ENCODE measurements at places on chromosomes 7 and 10. TPM values are rescaled to one million over a fixed set of nuclear protein-coding genes. Genes with fewer than 3 reads are reported as not detected.

GRCh38 chr7:29527505-29528108, 36.0 kb upstream of the PRR15 start:
- no peak for DNase-seq

TMEM72 gene
- 0.27 TPM for total RNA-seq

PIK3CG gene
- total RNA-seq = 1.9 TPM

GRCh38 chr10:30736685-30737232, 107.2 kb upstream of the LYZL2 start:
- no peak for DNase-seq

DNA sequence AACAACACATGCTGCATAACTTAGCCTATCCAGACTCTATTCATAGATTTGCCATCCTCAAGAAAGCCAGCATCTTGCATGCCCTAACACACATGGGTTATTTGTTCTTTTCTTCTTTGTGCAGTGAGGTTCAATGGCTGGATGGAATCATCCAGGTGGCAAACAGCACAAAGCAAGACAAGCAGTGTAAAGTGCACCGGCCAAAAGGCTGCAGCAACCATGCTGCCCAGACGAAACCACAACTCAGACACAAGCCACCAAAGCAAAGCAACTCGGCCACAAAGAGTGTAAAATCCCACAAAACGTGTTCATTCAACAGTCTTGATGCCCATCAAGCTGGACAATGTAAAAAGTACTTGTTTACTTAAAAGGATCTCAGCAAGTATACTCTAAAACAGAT, 76.9 kb downstream of the PIP4K2A start:
- DNase-seq = no peak

GRCh38 chr10:86953747-86954680, 3.4 kb downstream of the MMRN2 start:
- DNase-seq = no peak

GRCh38 chr10:34098821-34099567, 716.1 kb downstream of the PARD3 start:
- no peak for DNase-seq

- DNase-seq = no peak
These were observed 22.5 kb upstream of the ENO4 start for GRCh38 chr10:116826803-116827202.

- no peak for DNase-seq
These were observed 321.3 kb downstream of the BICC1 start for GRCh38 chr10:58833771-58834561.

- DNase-seq = no peak
These were observed 5.1 kb downstream of the TCTN3 start for GRCh38 chr10:95688648-95689047.

GRCh38 chr10:101550965-101551364, 37.1 kb downstream of the POLL start:
- no peak for DNase-seq

DNA sequence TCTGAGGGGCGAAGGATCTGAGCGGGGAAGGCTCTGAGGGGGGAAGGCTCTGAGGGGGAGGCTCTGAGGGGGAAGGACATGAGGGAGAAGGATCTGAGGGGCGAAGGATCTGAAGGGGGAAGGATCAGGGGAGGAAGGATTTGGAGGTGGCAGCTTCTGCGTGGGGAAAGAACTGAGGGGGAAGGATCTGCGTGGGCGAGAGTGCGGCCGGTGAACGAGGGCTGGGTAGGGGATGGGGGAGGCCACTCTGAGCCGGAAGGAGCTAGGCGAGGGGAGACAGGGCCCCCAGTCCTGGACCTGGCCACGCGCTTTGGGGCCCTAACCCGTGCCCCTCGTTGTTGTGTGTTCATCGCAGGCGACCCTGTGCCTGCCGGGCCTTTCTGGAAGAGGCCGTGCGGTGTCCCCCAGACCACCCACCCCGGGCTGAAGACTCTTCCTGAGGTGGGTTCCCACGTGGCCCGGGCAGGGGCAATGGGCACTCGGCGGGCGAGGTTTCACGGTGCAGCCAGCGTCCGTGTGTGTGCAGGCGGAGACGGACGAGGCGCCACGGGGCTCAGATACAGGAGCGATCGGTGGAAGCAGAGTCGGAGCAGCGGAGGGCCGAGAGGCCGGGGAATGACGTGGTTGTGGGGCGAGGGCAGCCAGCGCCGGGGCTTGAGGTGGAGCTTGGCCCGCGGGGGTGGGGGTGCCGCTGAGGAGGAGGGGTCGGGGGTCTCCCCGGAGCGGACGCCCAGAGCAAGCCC, 2.0 kb downstream of the CALY start:
- peak; percentile 39 for DNase-seq

DNA sequence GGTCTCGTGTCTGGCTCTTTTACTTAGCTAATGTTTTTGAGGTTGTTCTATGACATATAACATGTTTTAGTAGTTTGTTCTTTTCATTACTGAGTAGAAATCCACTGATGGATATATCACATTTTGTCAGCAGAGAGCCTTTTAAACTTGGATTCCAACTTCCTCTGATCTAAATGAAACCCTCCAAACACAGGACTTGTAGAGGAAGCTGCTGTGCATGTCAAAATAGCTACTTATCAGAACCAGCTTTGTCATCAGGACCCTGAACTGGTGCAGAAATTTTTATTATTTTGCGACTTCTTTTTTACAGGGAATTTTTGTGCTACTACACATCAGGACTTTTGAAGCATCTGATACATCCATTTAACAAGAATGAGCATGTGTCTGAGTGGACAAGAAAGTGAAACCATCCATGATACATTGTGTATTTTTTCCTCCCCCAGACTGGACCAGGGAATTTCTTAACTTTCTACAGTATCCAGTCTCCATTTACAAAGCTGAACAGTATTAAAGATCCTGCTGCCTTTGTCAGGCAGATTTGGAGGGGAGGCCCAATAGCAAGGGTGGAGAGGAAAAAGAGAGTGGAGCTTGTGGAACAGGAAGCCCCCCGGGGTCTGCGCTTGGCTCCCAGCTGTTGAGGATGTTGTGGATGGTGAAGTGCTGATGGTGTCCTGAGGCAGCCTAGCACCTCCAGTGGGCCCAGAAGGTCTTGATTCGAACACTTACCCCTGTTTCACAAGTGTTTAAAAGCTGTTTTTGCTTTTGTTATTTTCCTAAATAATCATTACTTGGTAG, 29.3 kb upstream of the MTPAP start:
- DNase-seq = no peak

GRCh38 chr10:78970261-78970660, 98.5 kb upstream of the ZMIZ1 start:
- no peak for DNase-seq

ATG9B gene
- 3.9 TPM for total RNA-seq

DNA sequence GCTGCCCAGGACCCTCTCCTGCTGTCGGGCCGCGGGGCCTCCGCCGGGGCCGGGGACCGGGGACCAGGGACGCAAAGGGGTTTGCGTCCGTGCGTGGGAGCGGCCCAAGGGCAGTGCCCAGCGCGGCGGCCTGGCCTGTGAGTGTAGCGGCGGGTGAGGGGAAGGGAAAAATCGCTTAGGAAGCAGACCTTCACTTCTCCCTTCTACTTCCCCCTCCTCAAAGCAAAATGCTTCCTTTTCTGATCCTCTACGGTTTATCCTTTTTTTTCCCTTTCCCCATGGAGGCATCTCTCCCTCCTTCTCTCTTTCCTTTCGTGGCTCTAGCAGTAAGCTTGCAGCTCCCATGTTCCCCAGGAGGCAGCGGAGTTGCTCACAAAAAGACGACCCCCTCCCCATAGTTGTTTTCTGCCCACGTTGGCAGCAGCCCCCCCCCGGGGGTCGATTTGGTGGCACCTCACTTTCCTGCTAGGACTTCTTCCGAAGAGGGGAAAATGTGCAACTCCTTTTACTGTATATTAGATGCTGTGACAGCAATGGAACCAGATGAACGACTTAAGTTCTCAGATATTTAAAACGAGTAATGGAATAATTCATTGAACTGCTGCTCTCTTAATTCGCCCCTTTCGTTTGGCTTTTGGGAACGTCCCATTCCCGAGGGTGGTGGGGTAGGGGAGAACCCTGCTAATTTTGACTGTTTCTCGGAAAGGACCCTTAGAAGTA, 724 bp downstream of the CAPZA2 start:
- no peak for DNase-seq

DNA sequence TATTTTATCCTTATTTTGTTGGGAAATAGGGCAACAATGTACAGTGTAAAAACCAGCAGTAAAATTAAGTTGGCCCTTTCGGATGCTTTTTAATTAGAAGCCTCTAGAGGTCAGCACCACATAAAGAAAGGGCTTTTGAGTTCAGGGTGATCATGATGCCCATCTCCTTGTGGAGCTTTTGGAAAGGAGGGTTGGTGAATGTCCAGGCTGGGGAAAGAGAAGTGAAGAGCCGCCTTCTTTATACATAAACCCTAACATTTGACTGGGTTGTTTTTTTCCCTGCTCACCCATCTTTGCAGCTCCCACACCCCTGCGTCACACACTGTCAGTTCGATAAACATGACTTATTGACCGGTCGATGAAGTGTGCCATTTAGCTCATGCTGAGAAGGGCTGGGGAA, 29.8 kb downstream of the MTURN start:
- DNase-seq = peak; percentile 84

GRCh38 chr7:143199040-143199439, 15.8 kb downstream of the TAS2R39 start:
- no peak for DNase-seq

FAM131B gene
- 42.6 TPM for total RNA-seq
